ENCODE measurements at places on chromosomes 12 and 14.

DNA sequence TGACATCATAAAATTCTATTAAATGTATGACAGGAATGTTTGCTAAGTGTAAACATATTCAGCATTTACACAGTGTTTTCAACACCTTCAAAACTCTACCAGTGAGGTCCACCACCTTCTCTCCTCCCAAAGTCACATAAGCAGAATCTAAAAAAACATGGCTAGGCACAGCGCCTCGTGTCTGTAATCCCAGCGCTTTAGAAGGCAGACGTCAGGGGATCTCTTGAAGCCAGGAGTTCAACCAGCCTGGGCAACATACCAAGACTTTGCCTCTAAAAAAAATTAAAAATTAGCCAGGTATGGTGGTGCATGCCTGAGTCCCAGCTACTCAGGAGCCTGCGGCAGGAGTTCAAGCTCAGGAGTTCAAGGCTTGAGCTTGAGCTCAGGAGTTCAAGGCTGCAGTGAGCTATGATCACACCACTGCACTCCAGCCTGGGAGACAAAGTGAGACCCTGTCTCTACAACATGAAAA is 30.0 kb downstream of the NUMB start:
- DNase-seq: no peak

- no peak for DNase-seq
Observed at GRCh38 chr14:31568161-31568560, 7.0 kb downstream of the NUBPL start.

DNA sequence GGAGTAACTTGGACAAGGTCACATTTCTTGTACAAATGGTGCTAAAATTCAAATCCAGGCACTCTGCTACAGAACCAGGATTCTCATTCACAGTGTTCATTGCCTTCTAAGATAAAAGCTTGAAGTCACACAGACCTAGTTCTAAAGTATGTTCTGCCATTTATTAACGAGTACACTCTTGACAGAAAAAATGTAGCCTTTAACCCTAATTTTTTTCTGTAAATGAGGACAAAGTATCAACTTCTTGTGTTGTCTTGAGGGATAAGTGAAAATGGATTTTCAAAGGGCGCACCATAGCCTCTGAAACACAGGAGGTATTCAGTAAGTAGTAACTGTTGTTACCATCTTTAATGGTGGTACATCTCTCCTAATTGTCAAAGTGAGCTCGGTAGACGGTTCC is 379.8 kb upstream of the FLRT2 start:
- no peak for DNase-seq

- DNase-seq: no peak
Observed at GRCh38 chr12:115640929-115641328, 636.6 kb downstream of the MED13L start.
